Stimulated activated CD8-positive, alpha-beta memory T cell treated with anti-CD3 and anti-CD28 coated beads, Interleukin-15, amount 100 ng/mL, for 1 hour (primary cell): ENCODE measurements at places on chromosomes 11 and 22.

DNA sequence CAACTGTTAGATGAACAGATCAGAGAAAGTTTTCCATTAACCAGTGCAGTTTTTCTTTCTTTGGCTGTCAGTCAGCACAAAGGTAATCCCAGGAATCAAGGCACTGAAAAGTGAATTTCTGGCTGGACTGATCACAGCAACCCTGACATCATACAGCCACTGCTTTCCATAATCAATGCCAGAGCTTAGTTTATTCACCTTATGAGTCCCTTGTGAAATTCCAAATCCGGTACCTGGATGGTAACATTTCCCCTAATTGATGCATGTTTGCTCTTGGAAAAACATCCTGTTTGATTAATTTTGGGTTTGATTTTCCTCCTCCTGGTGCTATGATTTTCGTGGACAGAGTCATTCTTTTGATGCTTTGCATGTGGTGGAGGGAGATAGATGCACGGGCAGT lies 319.8 kb downstream of the INSC start:
- no peak for DNase-seq

- no peak for DNase-seq
These were observed 582.2 kb downstream of the LRRC4C start for GRCh38 chr11:40877256-40877655.

DNA sequence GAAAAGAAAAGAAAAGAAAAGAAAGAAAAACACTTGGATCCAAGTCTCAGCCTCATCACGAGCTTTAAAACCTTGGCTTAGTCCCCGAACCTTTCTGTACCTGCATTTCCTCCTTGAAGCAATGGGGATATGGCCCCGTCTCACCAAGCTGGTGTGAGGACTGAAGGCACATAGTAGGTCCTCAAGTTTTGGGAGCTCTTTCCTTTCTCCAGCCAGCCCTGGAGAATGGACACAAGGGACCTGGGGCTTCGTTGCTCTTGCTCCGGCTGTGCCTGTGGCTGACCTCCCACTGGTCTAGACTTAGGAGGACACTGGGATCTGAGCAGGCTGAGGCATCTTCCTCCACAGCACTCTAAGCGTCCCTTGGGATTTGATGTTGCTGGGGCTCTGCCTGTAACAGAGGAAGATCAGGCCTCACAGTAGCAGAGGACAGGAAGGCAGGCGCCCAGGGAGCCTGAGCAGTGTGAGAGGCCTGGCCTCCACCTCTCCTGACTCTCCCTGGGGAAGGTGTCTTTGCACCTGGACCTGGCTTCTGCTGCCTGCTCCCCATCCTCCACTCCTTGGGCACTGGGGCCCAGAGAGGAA lies 32.8 kb downstream of the KCNC1 start:
- no peak for DNase-seq

- no peak for DNase-seq
These were observed 43.4 kb upstream of the SC5D start for GRCh38 chr11:121249039-121249663.

- no peak for DNase-seq
These were observed 42.0 kb downstream of the MCHR1 start for GRCh38 chr22:40721266-40721665.

GRCh38 chr11:131944736-131945135 lies 574.3 kb downstream of the NTM start:
- no peak for DNase-seq

- no peak for DNase-seq
These were observed 12.4 kb downstream of the CRELD2 start for GRCh38 chr22:49930596-49931412.

DNA sequence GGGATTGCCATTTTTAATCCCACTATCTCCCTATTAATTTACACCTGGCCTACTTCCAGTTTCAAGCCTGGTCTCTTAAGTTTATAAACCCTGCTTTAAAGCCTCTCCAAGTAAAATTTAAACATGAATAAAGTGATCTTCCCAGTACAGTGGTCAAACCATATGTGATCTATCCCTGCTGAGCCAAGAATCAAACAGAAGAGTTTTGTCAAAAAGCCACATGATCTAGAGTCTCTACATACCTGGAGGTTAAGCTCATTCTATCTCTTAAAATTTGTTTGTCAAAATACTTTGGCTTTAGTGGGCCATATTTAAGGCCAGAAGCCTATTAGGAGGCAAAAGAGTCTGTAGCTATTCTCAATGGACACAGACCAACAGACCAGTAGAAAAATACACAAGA lies 42.9 kb upstream of the DDI1 start:
- DNase-seq: no peak

- no peak for DNase-seq
These were observed 9.5 kb upstream of the DKK3 start for GRCh38 chr11:12017865-12018453.
